ENCODE measurements at places on chromosomes 6 and 20. TPM values are rescaled to one million over a fixed set of nuclear protein-coding genes. Genes with fewer than 3 reads are reported as not detected.

GRCh38 chr6:103783329-103783728 is 1076.4 kb downstream of the HACE1 start:
- DNase-seq: peak; percentile 25

DNA sequence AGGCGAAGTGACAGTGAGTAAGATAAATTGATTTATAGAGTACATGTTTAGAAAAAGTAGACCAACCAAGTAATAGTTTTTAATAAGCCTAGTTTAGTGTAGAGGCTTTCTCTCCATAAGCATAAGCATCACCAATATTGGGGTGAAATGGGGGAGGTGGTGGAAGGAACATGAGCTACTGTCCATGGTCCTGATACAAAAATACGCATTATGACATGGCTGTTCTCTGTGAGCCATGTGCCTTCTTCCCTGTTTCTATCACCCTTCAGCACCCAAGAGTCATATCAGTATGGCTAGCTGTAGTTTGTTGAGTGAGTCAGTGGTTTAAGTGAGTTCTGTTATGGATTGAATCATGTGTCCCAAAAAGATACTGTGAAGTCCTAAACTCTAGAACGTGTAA is 150.8 kb downstream of the EDN1 start:
- DNase-seq: no peak

DNA sequence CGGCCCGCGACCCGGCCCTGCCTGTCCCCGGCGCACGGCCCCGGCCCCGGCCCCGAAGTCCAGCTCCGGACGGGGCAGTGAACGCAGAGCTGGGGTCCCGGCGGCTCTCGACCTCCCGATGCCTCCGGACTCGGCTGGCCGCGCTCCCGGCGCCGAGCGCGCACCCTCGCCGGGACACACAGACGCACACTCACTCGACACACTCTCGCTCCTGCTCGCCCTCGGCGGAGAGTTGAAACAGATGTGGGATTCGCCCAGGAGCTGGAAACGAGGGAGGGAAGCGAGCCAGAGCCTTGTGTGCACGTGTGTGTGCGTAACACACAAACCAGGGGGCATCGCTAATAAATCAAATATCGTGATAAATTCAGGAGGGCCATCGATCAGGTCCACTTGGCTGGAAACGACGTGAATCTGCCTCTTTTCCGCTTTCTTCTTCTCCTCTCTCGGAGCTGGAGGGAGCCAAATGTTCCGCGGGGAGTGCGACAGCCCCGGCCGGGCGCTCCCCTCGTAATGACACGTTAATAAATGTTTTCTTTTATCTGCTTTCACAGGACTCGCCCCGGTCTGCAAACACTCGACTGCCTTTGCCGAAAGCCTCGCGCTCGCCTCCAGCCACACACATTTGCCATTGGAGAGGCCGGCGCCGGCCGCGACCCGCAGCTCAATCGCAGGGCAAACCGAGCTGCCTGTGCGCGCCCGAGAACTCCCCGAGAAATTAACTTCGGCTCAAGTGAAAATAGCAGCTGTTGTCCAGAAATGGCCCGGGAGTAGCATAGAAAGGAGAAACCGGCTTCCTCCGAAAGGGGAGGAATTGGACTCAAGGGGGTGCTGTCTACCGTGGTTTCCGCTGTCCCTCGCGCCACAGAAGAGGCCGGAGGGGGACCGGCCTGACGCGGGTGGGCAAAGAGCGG is 828 bp upstream of the SULF2 start:
- DNase-seq: peak; percentile 60

GRCh38 chr6:158158123-158158522 is 9.9 kb downstream of the SERAC1 start:
- DNase-seq: no peak

GRCh38 chr6:43103253-43103876 is 27.3 kb downstream of the PTK7 start:
- DNase-seq: no peak

DNA sequence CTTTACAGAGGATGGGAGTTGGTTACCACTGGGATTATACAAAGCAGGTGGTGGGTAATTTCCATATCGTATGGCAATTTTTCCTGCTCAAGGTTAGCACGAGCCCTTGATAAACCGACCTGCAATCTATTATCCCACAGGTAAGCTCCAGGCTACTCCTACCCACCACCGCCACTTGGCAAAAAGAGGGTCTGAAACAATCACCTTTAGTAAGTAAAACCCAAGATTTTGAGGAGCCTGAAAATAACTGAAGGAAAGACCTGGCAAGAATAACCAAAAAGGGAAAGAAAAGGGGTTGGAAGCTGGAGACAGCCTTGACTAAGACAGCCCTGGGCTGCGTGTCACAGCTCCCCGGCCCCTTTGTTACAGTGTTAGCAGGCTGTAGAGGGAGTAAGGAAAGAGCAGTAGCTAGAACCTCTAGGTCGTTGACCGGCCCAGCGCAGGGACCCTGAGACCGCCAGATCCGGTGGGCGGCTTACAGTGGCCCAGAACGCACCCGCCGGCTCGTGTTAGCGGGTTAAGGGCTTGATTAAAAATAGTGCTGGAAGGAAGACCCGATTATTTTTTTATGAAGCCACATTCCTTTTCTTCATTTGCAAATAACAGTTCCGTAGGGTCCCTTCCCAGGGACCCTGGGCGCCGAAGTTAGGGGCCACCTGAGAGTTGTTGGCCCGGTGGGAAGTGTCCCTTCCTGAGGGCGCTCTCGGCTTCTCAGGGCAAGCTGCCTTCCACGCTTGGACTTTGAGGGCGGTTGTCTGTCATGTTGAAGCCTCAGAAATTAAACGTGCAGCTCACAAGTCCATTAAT is 30.5 kb downstream of the TFAP2B start:
- no peak for DNase-seq

DNA sequence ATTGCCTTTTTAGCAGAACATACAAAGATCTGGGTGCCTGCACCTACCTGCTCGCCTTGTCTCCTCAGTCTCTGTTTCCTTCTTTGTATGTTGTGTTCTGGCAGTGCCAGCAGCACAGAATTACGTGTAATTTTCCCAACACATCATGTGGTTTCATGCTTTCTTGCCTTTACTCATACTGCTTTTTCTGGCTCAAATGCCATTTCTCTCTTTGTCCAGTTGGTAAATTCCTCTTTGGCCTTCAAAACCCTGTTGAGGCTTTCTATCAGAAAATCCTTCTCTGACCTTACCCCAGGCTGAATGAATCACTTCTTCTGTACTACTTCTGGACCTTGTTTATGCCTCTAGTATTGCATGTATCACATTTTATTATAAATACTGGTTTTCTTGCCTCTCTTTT is 31.8 kb downstream of the L3MBTL3 start:
- no peak for DNase-seq

DNA sequence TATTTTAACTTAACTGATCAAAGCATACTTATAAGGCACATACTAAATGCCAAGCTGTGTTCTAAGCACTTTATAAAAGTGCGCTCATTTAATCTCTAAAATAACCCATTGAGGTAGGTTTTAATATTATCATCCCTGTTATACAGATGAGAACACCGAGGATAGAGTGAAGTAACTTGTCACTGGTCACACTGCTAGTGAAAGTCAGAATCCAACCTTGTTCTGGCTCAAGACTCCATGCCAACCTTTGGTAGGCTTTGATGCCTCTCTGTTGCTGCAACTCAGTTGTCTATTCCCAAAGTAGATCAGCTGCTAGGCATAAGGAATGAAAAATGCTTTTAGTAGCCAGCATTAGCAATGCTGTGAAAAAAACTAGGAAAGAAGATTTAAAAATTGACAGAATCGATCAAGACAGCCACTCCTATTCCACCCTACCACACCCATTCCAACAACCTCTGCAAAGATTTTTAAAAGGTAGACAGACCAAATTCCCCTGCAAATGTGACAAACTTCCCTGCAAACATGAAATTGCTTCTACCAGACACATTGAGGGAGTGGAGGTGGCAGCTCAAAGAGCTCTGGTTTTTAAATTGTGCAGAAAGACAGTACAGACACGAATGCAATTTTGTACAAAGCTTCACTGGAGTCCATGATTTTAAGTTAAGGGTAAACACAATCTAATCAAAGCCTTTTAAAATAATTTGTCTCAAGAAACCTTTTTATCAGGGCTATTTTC is 39.8 kb upstream of the CAP2 start:
- no peak for DNase-seq

DNA sequence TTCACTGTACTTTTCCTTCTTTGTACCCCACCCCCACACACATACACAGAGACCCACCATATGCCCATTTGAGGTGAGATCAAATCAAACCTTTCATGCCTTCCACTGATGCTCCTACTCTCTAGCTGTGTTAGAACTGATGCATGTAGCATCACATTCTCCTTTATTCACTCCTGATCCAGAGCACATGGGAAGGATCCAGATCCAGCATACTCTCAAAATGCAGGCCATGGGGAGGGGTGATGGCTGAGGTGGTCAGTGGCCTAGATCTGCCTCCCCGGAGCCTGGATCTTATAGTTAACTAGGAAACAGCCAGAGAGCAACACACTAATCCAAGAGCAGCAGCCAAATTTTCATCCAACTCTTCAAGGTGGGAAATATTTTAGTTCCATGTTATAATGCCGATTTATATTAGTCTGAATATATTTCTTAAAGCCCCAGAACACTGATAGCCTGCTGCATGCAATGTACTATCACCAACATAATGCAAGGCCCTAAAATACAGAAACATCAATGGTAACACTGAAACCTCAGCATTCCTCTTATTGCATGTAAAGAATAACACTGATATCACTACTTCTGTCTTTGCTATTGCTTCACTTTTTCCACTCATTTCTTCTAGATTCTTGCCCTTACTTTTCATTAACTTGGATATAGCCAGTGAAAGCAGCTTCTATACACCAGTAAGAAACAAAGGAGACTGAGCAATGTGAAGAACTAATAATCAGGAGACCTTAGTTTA is 126.8 kb upstream of the BEND6 start:
- no peak for DNase-seq

DNA sequence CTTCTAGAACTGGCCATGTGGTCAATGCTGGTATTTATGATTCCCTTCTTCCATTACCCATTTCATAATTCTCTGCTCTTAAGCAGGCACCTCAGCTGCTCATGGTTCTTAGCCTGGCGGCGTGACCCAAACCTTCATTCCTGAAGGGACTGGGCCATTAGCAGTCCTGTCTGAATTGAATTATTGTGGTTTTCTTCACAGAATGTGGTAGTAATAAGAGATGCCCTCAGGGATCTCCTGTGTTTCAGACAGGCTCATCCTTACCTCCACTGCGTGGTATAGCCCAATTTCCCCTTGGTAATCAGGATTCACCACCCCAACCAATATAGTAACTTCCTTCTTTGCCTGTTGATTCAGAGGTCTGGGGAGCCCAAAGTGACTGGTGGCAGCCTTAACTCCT is 37.6 kb downstream of the PKIB start:
- no peak for DNase-seq

DNA sequence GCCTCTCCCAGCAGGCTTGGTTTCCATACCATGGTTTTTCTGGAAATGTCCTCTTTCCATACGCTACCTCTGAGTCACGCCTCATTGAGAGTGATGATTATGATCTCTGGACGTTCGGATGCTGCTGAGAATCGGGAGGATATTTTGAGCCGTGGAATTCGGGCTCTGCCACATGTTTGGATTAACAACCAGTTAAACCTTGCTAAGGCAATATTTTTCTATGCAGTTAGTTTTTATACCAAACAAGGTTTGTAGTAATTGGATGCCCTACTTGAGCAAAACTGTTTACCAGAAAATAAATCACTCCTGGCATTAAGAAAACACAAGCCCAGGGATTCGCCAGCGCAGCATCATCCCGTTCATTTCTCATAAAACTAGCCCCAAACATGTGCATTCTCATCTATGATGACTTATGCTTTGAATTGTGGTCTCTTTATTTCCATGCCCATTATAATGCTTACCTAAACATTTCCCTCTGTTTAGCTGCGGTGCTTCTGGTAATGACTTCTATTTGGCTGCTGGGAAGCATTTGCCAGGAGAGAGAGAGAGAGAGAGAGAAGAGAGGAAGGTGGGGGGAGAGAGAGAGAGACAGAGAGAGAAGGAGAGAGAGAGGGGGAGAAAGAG is 198.9 kb downstream of the CLIC5 start:
- DNase-seq: no peak

DNA sequence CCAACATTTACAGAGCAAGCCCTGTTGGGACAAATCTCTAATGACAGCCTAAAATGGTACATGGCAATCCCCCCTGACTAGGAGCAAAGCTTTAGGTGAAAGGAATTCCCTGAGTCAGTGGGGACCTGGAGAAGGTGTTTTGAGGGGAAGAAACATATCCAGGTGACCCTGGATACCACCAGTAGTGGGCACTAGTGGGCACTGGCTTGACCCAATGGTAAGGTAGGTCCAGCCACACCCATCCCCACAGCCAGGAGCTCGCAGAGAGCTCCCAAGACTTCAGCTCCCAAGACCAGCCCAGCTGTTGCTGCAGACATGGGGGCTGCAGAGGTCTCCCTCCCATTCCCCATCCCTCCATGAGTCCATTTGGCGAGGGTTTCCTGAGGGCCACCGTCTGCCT is 19.5 kb downstream of the GRM4 start:
- no peak for DNase-seq

GRCh38 chr20:53364646-53365045 is 229.0 kb downstream of the ZNF217 start:
- DNase-seq: no peak

The PKIB gene
- 5.5 TPM for total RNA-seq

The IL20RA gene
- total RNA-seq: 8.9 TPM

The ANKRD60 gene
- not detected for total RNA-seq

The GRM1 gene
- total RNA-seq: 0.04 TPM

The NR2E1 gene
- total RNA-seq: not detected

The LRRC73 gene
- total RNA-seq: 1.1 TPM
